ENCODE measurements at places on chromosomes 7 and 10. TPM values are rescaled to one million over a fixed set of nuclear protein-coding genes. Genes with fewer than 3 reads are reported as not detected.
A peak's percentile ranks its signal among the peaks of the same experiment; 100 is the strongest.

Gene SVIL
- total RNA-seq: 27.1 TPM

Gene SPDYE11
- not detected for total RNA-seq

Gene OGDHL
- total RNA-seq: 35.1 TPM

DNA sequence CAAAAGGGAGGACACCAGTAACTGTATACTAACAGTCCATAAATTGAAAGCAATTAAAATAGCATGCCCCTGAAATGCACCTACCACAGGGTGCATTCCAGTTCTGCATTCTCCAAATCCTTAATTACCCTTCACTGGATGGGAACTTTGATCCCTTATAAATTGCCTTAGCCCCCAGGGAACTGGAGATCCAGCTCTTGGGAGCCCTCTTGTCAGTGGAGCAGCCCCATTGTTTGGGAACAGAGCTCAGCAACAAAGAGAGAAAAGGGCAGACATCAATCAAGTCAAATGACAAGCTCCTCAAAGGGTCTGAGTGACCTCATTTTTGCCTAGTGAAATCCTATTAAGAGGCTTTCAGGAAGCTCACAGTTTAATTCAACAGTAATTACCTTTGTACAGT lies 472.6 kb downstream of the XPNPEP1 start:
- DNase-seq: no peak

Gene STK32C
- 23.2 TPM for total RNA-seq

DNA sequence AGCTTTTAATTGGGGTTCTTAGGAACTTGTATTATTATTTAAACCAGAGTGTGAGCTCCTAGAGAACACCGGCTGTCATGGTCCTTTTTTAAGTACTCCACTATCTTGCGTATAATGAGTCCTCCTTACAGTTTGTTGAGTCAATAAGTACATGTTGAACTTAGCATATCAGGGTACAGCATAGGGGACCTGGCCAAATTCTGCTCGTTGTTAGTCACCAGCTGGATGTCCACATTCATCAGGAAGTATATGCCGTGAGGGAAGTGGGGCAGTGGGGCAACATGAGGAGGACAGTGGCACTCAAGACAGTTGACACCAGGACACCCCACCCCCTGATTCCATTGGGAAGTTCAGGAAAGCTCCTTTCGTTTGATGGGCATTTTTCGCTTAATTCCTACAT lies 16.6 kb downstream of the RPP30 start:
- no peak for DNase-seq

DNA sequence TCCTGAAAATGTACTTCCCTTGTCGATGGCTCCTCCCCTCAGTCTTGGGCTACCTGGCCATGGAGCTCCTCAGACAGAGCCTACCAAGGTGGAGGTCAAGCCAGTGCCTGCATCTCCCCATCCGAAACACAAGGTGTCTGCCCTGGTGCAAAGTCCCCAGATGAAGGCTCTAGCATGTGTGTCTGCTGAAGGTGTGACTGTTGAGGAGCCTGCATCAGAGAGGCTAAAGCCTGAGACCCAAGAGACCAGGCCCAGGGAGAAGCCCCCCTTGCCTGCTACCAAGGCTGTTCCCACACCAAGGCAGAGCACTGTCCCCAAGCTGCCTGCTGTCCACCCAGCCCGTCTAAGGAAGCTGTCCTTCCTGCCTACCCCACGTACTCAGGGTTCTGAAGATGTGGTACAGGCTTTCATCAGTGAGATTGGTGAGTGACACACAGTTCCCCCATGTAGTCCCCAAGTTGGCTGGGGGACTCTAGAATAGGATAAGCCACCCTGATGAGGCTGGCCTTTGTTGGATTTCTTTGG lies 8.8 kb downstream of the PPRC1 start:
- DNase-seq: no peak

Gene PTPN20
- total RNA-seq: 0.96 TPM

Gene PNLIPRP3
- not detected for total RNA-seq

- DNase-seq: no peak
Observed at GRCh38 chr7:110962374-110962773, 128.6 kb upstream of the LRRN3 start.

DNA sequence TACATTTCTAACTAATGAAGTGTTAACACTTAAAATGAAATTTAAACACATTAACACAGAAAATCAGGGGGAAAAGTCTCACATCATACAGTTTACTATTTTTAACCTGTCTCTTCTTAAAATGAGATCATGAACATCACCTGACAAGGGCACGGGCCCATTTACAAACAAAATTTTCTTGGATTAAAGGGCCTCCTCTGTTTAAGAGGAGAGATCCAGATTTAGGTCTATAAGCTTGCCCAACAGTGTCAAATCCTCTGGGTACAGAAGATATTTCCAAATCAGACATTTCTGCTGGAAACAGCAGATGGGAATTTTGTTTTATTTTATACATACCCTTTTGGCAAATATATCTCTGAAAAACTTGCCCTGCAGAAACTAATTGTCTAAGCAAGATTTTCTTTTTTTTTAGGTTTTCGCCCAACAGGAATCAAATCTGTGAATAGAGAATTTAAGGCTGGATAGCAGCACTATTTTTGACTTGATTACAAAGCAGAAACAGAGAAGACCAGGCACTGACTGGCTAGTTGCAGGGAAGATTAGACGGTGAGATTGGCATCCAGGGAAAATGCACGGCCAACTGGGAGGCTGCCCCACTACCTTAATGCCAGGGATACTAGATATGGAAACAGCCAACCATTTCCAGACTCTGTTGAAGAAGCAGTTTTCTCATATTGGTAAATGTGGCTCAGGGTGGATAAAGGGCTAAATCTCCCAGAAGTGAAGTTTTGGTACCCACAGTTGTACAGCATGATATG lies 173.4 kb downstream of the LRRN3 start:
- DNase-seq: no peak

GRCh38 chr10:121326905-121327304 lies 271.3 kb downstream of the FGFR2 start:
- no peak for DNase-seq

- no peak for DNase-seq
Observed at GRCh38 chr10:84191106-84191505, 3.2 kb upstream of the CDHR1 start.

Gene ALOX5
- total RNA-seq: 4.4 TPM

Gene IFIT2
- 0.07 TPM for total RNA-seq

Gene DLX6
- 0.09 TPM for total RNA-seq

DNA sequence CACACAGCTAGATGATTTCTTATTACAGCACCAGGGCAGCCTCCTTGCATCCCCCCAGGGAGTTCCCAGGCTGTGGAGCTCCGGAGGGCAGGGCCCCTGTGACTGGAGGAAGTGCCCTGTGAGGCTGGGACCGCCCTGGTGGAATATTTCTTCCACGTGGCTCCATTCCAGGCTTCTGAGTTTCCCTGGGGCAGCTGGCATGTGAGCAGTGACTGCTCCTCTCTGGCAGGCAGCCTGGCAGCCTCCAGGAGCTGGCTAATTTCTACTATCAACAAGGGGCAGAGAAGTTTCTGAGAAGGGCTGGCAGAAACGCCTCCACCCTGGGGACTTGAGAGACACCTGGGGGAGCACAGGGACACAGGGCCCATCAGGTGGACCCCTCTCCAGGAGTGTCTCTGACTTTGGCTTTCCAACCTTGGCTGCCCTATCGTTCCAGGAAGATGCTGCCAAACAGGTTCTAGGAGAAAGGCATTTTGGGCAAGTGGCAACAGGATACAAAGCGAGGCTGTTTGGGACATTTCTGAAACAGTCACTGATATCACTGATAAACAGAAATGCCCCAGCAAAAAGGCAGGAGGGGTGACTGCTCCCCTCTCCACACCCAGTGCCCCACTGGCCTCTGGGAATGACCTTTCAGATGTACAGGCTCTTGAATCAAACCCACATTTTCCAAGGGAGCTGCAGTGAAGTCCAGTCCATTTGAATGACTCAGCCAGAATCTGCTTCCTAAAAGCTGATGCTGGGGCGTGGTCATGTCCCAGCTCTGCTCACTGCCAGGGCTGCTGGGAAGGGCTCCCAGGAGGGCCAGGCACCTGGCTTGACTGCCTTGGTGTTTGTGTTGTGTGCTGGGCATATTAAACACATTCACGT lies 16.1 kb downstream of the MYOF start:
- DNase-seq: no peak

DNA sequence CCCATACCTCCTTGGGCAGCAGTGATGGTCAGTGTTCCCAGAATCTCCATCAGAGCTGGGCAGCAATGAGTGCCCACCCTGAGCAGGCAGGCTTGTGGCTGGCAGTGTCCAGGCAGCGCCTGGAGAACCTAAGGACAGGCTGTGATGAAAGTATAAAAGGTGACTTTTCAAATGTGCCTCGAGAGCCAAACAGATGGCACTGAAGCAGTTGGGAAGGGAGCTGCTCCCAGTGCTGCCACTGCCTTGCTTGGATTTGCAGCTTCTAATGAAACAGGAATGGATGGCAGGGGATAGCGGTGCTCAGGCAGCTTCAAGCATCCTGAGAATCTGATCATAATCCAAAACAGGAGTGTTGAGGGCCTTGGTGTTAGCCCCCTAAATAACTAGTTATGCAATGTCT lies 179.8 kb upstream of the AOAH start:
- DNase-seq: no peak

Gene MMP21
- total RNA-seq: not detected

Gene HOXA5
- total RNA-seq: 0.14 TPM

GRCh38 chr7:66970310-66970709 lies 25.1 kb downstream of the SBDS start:
- peak; percentile 24 for DNase-seq

- DNase-seq: no peak
Observed at GRCh38 chr7:126411032-126411820, 841.5 kb downstream of the GRM8 start.

DNA sequence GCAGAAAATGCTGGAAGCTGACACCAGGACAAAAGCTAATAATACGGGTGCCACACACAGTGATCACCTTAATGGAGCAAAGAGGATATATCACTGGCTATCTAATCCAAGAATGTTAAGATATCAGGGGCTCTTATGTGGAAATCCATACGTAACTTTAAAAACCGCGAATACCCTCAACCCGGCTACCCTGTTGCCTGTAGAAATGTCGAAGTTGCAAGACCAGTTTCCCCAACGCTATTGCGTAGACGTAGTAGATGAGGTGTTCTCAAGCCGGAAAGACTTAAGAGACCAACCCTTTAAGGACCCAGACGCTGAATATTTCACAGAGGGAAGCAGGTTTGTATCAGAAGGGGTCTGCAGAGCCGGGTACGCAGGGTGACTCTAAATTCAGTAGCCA lies 7.9 kb upstream of the CYREN start:
- no peak for DNase-seq

DNA sequence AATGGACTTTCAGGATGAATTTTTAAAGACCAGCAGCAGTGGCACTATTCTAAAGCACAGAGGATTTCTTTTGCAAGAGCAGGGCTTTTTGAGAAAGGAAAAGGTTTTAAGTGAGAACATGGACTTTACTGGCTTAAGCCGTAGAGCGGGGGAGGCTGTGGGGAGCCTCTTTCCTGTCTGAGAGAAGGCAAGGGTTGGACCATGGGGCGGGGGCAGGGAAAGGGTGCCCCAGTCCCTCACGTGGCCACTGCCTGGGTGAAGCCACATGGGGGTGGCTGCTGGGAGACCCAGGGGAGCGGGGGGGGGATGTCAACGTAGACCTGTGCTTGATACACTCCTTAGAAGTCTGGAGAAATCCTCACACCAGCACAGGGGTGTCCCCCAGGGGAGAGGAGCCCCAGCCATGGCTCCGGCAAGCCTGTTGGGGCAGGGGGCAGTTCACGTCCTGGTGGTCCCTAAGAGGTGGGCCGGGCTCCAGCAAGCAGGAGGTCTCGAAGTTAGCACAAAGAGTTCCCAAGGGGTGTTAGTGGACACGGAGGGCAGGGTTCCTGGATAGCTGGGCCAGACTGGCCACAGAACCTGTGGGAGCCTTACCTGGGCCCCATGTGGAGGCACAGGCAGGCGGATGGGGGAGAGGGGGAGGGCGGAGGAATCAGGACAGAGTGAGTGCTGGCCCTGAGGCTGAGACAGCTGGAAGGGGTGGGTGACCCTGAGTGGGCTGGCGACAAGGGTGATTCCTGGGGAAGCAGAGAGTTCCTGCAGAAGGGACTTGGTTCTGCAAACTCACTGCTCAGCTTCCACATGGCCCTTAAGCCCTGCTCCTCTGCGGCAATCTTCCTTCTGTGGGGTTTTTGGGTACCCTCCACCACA lies 36.9 kb upstream of the ELFN1 start:
- DNase-seq: peak; percentile 9

GRCh38 chr7:55207436-55208125 lies 157.6 kb upstream of the LANCL2 start:
- DNase-seq: no peak

GRCh38 chr7:146670532-146670931 lies 553.9 kb downstream of the CNTNAP2 start:
- DNase-seq: no peak

GRCh38 chr10:133116455-133116854 lies 28.7 kb downstream of the ADGRA1 start:
- DNase-seq: no peak

DNA sequence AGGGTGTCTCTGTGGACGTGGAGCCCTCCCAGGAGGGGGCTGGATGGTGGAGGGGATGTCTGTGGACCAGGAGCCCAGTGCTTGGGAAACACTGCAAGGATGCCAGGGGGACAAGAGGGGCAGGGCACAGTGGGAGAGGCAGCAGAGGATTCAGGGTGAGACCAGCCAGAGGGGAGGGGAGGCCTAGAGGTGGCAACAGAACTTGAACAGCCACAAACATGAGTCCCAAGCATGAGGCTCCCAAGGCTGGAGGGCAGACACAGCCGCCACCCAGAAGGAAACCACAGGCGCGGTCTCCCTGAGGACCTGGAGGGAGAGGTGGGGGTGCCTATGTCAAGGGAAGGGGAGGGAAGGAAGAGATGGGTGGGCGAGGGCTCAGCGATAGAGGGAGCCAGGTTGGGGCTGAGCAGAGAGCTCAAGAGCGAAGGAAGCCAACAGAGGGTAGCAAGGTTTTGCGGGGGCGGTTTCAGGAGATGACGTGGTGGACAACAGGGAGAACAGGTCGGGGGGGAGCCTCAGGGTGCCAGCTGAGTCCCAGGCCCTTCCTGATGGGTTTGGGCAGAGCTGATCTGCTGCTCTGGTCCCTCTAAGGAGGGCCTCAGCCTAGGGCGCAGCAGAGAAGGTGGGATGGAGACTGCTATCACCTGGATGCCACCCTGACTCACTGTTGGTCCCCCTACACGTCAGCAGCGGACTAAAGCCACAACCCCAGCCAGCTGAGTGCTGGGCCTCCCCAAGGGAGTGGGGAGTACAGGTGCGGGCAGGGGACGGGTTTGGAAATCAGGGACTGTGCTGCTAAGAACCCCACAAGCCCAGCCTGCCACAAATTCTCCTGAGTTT lies 6.7 kb upstream of the PILRA start:
- no peak for DNase-seq

- DNase-seq: no peak
Observed at GRCh38 chr10:118669020-118669791, 73.8 kb upstream of the PRLHR start.
